ENCODE measurements at places on chromosomes 16 and 17.

- no peak for DNase-seq
Measured at GRCh38 chr16:4404247-4404966, 12.0 kb downstream of the CORO7 start.

- DNase-seq = no peak
Measured at GRCh38 chr16:31713945-31714902, 159.4 kb upstream of the ZNF267 start.

DNA sequence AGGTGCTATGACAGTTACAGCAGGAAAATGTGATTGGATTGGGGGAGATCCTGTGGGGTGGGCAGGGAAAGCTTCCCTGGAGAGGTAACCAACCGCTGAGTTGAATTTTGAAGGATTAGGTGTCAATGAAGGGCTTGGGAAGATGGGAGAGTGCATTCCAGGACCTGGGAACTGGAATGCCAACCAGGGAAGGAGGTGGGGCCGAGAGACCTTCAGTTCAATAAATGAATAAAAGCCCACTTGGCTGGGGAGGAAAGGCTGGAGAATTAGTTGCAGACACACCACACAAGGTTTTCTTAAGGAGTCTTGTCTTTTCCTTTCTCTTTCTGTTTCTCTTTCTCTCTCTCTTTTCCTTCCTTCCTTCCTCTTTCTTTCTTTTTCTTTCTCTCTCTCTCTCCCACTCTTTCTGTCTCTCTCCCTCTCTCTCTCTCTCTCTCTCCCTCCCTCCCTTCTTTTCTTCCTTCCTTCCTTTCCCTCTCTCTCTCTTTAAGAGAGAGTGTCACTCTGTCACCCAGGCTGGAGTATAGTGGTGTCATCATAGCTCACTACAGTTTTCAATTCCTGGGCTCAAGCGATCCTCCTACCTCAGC lies 3.3 kb downstream of the USP43 start:
- no peak for DNase-seq

DNA sequence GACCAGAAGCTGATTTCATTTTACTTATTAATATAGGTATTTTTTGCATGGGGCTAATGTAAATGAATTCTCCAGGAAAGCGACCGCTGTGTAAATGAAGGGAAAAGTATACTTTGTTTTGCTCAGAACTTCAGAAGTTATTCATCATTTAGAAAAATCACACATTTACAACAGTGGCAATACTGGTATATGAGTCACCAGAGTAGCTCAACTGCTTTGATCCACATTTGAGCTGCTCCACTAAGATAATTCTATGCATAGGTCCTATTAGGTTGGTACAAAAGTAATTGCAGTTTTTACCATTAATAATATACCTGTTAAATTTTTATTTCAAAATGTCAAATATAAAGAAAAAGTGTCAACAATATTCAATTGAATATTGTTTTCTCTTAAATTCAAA lies 22.9 kb upstream of the DYNLRB2 start:
- DNase-seq = no peak

All from IMR-90 (cell line).